RPMI8226 (cell line): ENCODE measurements at places on chromosomes 7 and 10.
A peak's percentile ranks its signal among the peaks of the same experiment; 100 is the strongest.

DNA sequence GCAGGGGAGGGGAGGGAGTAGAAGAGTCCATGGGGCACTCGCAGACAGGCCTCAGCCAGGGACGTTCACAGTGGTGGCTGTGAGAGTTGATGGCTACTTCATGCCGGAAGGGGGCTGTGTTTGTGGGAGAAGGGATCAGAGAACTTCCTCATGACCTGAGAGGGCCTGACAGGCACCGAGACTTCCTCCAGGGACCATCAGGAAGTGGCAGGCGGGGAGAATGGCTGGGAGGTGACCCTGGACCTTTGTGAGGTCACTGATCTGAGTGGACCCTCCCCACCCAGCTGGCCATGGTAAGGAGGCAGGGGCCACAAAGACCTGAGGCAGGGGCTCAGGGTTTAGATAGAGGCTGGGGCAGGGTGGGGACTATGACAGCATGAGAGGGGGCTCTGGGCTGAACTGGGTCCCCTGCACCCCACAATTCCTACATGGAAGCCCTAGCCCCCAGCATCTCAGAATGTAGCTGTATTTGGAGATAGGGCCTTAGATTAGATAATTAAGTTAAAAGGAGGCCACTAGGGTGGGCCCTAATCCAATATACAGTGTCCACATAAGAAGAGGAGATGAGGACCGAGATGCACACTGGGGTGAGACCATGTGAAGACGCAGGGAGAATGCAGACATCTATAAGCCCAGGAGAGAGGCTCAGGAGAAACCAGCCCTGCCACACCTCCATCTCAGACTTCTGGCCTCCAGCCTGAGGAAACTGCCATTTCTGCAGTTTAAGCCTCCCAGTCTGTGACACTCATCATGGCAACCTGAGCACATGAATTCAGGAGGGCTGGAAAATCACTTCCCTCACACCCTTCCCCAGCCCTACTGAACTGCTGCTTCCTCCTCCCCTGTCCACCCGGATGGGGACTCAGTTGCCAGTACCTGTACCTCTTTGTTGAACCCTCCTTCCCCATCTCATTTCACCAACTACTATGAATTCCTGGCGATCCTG lies 273.9 kb upstream of the ZNF32 start:
- no peak for DNase-seq

DNA sequence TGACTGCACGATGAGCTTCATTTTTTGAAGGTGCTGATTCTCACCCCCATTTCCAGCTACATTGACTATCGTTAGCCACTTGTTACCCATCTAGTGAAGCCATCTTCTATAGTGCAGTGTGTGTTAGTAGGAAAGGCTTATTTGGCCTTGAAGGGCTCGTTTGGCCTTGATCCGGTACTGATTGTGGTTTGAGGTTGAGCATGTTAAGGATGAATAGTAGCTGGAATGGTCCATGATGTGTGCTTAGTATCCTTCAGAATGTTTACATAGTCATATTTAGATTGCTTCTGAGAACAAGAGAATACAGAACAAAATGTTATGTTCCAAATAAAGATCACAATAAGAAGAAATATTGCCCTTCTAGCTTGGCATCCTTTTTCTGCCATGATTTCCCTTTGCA lies 591.5 kb downstream of the AUTS2 start:
- DNase-seq = no peak

DNA sequence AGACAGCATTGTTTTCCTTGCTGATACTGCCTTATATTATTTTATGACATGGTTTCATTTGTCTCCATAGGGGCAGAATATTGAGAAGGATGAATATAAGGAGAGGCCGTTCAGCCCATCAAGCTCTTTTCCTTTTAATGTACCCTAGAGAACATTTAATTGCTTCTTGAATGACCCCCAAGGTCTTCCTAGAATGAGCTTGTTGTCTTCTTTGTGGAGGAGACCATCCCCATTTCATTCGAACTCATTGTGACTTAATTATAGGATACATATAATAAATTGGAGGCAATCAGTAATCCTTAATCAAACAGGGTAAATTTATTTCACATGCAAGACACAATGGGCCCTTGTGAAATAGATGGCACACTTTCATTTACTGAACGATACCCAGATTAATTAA lies 231.3 kb downstream of the MDFIC start:
- no peak for DNase-seq

GRCh38 chr7:23235813-23236221 lies 10.8 kb upstream of the GPNMB start:
- no peak for DNase-seq

GRCh38 chr7:42344198-42344755 lies 107.3 kb upstream of the GLI3 start:
- no peak for DNase-seq

- DNase-seq = peak; percentile 38
Measured at GRCh38 chr7:22827563-22827962, 4.9 kb upstream of the TOMM7 start.

- no peak for DNase-seq
Measured at GRCh38 chr10:87842776-87843497, 20.4 kb downstream of the KLLN start.

DNA sequence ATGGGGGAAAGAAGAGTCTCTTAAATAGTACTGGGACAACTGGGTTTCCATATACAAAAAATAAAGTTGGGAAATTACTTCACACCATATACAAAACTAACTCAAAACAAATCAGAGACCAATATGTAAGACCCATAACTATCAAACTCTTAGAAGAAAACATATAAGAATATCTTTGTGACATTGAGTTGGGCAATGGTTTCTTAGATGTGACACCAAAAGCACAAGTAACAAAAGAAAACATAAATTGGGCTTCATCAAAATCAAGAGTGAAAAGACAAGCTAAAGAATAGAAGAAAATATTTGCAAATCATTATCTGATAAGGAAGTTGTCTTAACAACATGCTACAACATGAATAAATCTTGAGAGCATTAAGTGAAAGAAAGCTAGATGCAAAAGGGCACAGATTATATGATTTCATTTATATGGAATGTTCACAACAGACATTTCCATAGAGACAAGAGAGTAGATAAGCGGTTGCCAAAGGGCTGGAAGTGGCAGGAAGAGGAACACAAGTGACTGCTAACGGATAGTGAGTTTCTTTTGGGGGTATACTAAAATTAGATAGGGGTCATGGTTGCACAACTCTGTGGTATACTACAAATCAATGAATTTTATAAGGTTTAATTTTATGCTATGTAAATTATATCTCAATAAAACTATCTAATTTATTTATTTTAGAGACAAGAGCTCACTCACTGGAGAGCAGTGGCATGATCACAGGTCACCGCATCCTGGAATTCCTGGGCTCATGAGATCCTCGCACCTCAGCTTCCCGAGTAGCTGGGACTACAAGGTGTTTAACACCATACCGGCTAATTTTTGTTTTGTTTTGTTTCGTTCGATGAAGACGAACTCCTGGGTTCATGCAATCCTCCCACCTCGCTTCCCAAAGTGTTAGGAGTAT lies 35.4 kb downstream of the JMJD1C start:
- DNase-seq = no peak

DNA sequence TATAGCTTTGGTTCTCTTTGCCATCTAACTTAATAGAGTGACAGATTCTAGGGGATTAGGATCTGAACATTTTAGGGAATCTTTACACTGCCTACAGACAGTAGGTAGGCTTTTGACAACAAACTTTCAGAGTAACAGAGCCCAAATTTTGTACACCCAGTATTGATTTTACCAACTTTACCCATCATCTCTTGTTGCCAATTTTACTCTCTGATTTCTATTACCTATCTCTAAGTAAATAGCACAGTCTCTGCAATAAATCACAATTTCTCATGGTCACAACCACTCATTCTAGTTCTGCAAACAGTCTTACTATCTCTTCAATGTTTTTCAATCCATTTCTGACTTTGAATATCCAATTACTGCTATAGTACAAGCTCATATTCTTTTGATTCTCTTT lies 1097.6 kb upstream of the PHF14 start:
- DNase-seq = no peak

- DNase-seq = peak; percentile 13
Measured at GRCh38 chr7:3482147-3482921, 181.3 kb downstream of the SDK1 start.
